Activated naive CD4-positive, alpha-beta T cell treated with Interleukin-2 at 50 U/mL for 16 hours (primary cell): ENCODE measurements at places on chromosomes 16 and 17.

DNA sequence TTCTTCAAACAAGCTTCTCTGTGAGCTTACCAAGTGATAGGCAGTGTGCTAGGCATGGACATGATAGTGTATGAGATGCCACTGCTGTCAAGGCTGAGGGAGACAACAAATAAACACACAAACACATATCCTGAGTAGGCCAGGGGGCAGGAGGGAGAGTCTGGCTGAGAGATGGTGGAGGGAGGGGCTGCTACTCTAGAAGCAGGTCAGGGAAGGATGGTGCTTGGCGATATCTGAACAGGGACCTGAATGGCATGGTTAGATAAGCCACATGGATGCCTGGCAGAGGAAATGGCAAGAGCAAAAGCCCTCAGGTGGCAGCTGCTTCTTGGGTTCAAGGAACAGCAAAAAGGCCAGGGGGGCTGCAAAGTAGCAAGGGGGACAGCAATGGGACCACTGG is 8.6 kb upstream of the CHST6 start:
- no peak for DNase-seq

DNA sequence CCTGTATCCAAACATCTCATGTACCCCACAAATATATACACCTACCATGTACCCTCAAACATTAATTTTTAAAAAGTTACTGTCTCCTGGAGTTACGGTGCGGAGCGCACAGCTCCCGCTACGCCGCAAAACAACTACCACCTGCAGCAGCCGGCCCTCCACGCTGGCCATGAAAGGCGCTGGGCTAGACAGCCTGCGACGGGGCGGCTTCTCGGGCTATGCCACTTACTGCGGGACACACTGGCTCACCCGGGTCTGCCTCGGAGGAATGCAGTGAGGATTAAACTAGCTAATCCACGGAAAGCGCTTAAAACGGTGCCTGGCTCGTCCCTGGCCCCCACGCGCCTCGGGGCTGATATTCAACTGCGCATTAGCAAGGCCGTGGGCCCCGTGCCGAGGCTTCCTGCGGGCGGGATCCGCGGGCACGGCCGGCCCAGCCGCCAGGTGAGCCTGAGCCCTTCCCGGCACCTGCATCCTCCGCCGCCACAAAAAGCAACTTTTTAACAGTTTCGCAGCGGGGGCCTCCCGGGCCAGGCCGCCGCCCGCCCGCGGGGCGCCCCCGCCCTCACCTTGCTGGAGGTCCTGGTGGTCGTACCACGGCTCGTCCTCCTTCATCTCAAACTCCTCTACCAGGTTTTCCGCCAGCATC is 633 bp downstream of the CDR2 start:
- peak; percentile 45 for DNase-seq

- DNase-seq = peak; percentile 48
Observed at GRCh38 chr17:76071531-76072147, 678 bp downstream of the SRP68 start.

DNA sequence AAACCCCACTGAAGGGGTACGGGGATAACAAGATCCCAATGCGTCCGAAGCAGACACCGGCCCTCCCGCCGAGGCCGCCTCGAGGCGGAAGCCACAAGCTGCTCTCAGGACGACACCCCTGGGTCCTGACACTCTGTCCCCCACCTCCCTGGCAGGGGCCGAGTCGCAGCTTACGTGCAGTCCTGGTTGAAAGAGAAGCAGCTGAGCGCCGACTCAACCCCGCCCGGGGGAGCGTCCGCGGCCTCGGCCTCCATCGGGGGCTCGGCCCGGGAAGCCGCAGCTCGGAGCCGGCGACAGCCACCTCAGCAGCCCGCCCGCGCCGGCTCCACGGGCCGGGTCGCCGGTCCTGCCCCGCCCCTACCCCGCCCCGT is at the start of gene WIPI1:
TSS of gene WIPI1 (minus strand) at position 329 of the 371 bp plus-strand sequence. CDS start at position 254, 75 bp downstream.
- DNase-seq = no peak

- no peak for DNase-seq
Observed at GRCh38 chr17:12691173-12691572, 25.5 kb downstream of the MYOCD start.

GRCh38 chr17:35057332-35057915 is 6.1 kb downstream of the RFFL start:
- no peak for DNase-seq

DNA sequence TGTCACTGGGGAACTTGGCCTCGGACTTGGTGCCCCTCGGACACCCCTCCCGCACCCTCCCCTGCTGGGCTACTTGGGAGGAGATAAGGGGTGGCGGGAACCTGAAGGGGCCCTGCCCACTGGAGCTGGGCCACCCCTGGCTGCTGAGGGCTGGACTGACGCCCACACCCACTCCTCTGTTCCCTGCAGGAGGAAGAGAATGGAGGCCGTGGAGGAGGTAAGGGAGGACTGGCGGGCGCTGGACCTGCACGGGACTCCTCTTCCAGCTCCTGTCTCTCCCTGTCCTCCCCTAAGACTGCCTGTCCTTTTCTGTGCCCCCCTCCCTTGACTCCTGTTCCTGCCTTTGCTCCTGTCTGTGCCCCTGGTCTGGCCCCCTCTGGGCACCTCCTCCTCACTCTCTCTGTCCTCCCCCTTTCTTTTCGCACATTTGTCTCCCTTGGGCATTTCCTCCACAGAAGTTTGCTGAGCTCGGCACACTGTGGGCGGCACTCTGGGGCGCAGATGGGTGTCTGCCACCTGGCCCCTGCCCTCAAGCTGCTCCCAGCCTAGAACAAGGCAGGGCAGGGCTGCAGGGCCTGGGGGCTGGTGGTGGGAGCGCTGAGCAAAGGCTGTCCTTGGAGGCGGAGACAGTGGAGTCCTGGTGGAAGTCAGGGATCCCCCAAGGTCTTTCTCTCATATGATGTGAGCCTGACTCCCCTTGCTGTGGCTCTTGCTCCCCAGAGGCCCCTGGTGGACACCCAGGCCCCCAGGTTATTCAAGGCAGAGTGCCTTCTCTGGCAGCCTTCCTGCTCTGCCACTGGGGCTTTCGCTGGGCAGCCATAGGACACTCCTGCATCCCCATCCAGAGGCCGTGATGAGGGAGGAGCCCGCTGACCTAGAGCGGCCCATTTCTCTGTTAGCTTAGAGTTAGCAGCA is 32.7 kb downstream of the ARHGAP23 start:
- no peak for DNase-seq

DNA sequence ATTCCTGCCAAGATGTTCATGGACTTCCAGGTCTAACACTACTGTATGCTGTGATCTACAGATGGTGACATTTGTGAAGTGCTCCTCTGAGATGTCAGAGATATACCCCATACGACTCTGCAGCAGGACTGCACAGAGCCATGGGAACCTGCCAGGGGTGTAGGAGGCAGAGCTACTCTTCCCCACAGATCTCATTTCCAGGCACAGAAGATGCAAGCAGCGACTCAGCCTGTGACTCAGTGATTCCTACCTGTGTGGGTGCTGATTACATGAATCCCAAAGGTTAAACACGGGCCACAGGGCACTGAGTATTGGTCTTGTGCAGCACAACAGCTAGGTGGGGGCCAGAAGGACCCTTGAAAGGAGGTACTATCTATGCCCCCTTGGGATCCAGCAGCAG is 137.0 kb upstream of the SOX9 start:
- DNase-seq = no peak

DNA sequence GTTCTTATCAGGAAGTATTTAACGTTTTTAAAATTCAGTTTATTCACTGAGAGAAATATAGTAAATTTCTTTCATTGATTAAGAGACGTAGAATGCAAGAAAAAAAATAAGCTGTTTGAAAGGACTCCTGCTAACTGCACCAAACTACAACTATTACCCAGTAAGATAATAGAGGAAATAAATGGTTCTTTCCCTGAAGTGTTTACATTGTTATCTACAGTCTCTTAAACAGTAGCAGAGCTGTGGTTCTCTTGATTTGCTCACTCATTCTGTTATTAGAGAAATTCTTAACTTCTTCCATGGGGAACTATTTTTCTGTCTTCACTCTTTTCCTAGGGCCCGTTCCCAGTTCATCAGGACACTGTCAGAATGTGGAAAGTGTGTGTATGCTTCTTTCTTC is 973.0 kb downstream of the KCNJ2 start:
- DNase-seq = no peak

DNA sequence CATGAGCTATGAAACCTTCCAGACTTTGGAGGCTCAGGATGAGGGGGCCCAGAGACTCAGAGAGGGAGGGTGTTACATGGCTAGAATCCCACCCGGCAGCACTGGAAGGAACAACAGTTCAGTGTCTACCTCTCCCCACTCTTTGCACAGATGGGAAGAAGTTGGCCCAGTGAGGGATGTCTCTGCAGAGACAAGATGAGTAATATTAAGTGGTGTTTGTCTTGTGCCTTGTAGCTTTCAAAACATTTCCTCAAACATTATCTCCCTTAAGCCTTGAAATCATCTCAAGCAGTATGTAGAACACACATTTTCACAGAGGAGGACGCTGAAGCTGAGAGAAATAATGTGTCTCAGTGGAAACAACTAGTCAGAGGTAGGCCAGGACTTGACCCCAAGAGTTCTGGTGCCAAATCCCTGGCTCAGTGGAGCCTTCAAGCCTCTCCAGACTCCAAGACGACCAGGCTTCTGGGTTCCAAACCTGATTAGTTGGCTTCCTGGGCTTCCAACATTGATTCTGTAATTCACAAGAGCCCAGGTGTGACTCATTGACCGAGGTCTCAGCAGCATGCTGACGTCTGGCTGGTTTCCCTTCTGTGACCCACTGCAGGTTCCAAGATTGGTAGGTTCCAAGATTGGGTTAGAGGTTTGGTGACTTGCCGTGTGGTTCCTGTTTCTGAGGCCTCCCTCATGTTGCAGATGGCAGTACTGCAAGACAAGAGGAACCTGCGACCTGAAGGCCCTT is 7.4 kb downstream of the RNF112 start:
- DNase-seq = no peak

DNA sequence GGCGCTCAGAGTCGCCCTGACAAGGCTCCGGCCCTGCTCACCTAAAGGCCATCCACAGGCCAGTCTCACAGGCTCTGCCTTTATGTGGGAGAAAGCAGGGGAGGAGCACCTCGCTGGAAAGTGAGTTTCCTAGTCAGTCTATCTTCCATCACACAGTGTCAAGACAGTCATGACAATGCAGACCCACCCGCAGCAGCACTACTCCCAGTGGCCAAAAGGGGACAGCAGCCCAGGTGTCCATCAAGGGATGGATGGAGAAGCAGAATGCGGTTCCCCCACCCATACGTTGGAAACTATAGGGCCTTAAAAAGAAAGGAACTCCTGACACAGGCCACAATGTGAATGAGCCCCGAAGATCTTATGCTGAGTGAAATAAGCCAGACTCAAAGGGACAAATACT is 226.8 kb downstream of the ENGASE start:
- DNase-seq = no peak
